ENCODE measurements at places on chromosomes 3 and 15. TPM values are rescaled to one million over a fixed set of nuclear protein-coding genes. Genes with fewer than 3 reads are reported as not detected.

- peak; percentile 89 for DNase-seq
Measured at GRCh38 chr3:184248454-184249411, at the start of gene ALG3. Gene ALG3 (minus strand): TSS chr3:184248962. CDS start chr3:184248940, 22 bp downstream.

GRCh38 chr3:126417981-126418530 is 23.3 kb downstream of the CFAP100 start:
- no peak for DNase-seq

- DNase-seq, result no peak
Measured at GRCh38 chr3:183202004-183202722, 39.6 kb upstream of the LAMP3 start.

DNA sequence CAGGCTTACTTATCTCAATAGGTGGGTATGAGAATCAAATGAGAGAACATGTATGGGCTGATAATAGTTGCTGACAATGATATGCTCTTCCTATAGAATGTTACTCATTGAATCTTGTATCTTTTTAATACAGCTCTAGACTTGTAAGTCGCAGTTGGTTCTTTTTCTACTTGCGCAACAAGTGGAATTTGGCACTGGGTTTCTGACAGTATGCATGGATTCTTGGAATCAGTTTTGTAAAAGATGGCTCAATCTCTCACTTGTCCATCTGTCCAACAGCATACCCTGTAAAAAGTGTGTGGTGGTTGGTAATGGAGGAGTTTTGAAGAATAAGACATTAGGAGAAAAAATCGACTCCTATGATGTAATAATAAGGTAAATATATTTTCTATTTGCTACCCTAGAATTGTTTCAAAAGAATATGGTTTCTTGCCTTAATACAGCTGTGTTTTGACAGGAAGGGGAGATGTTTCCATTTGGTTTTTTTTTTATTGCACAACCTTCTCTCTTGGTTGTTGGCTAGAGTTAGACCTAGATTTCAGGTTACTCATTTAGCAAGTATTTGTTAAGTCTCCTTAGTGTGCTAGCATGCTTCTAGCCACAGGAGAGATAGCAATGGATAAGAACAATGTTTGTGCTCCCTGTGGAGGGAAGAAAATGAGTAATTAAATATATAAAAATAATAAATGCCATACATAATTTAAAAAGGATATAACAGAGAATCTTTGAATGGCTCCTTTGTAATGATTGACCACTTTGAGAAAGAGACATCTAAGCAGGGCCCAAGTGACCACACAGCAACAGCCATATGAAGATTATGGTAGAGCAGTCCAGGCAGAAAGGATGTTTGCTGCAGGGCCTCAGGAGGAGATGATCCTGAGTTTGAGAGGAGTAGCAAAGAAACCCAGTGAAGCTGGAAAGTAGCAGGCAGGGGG is 21.8 kb downstream of the ST3GAL6 start:
- DNase-seq, result no peak

- DNase-seq, result no peak
Measured at GRCh38 chr3:9185046-9185445, 64.4 kb downstream of the SRGAP3 start.

DNA sequence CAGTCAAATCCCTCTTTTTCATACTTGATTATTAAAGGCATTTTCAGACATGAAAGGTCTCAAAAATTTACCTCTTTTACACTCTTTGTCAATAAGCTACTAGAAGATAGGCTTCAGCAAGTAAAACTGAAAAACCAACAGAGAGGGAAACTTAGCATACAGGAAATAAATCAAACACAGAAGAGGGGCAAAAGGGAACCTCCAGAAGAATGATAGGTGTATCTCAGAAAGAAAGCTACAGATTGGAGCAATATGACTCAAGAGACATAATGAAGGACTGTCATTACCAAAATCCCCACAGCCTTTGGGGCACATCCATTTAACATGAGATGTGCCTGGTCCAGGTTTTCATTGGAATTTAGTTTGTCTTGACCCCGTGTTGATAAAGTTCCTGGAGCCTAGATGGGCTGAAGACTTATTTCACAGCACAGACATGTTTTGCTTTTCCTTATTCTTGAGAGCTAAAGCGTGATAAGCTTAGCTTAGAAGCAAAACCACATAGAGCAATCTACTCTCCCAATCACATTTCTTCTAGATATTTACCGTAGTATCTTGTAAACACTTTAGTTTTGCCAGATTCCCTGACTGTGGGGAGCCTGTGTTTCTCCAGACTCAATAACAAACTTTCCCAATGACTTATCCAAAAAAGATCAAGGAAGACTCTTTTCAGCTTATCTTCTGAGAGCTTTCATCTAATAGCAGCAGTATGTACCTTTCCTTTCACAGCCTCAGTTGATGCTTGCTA is 11.7 kb downstream of the LRRFIP2 start:
- DNase-seq, result no peak

DNA sequence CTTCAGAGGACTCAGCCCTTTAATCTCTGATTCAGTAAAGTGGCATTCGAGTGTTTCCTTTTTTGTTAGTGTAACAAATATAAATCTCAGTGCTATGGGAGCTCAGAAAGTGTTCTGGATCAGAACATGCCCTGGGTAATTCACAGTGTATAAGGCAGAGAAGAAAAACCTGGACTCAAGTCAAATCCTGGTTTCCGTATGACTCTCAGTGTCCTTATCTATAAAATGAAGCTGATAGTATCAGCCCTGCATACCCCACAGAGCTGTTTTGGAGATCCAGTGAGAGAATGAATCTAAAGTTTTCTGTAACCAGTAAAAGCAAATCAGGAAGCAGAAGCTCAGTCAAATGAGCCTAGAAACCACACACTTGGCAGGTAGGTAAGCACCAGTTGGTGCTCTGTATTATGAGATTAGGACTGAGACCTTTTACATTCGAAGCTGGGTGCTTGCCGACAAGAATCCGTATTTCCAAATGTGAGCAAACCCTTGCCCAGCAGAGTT is 67.2 kb downstream of the IL1RAP start:
- DNase-seq, result no peak

- no peak for DNase-seq
Measured at GRCh38 chr3:76653640-76654251, 386.2 kb upstream of the ROBO2 start.

GRCh38 chr3:108159105-108159504 is 63.1 kb downstream of the IFT57 start:
- no peak for DNase-seq

- peak; percentile 44 for DNase-seq
Measured at GRCh38 chr3:53938645-53939044, 47.0 kb upstream of the SELENOK start.

GRCh38 chr3:38122712-38123290 is 14.1 kb downstream of the ACAA1 start:
- DNase-seq, result no peak

GRCh38 chr3:101119535-101119934 is 126.3 kb upstream of the ABI3BP start:
- no peak for DNase-seq

- no peak for DNase-seq
Measured at GRCh38 chr15:62941699-62942098, 100.8 kb upstream of the TPM1 start.

GRCh38 chr15:68145706-68146105 is 59.4 kb downstream of the CALML4 start:
- no peak for DNase-seq

DNA sequence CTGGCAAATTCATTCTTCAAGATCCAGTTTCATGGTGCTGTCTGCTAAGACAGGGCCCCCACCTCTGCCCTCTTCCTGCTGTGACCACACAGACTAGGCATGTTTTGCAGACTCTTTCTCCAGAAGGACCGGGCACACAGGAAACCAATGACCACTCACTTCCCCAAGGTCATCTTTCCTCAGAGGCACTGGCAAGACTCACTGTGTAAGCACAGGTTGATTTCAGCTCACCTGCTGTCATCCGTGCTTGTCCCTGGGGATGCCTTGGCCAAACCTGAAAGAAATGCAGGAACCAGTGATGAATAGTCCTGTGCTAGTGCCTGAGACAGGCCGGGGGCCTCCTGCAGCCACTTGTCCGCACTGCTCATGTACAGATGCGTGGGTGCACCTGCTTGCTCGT is 33.5 kb downstream of the ALS2CL start:
- peak; percentile 26 for DNase-seq

GRCh38 chr3:110405830-110406585 is 665.6 kb upstream of the NECTIN3 start:
- no peak for DNase-seq

DNA sequence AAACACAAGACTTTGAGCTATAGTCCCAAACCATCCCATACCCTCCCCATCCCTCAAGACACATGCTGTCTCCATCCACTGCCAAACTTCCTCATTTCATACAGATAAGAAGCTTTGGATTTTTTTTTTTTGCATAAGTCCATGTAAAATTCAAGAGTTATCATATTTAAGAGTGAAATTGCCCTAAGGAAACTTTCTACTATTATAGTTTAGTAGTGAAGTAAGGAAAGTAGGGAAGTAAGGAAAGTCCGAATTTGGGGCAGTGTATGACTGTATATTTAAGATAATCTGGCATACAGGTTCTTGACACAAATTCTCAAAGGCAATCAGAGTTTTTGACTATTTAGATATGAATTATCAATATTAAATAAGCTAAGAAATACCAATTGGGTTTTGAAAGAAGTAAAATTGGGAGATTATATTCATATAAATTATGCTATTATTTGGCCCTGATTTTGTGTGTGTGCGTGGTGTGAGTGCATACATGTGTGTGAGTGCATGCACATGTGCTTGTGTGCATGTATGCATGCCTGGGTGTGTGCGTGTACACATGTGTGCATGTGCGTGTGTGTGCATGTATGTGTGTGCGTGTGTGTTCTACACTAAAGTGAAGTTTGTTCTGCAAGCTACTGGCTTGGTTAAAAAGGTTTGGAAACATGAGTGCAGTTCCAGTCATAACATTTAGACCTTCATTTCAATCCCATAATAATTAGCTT is 83.6 kb upstream of the MBNL1 start:
- DNase-seq, result no peak

Gene DPH6
- total RNA-seq, result 42.0 TPM

Gene MOBP
- 0.13 TPM for total RNA-seq

Gene MYO1E
- total RNA-seq, result 235 TPM

Gene MCTP2
- 1.3 TPM for total RNA-seq

Gene GABRR3
- total RNA-seq, result not detected

Gene CCR5
- total RNA-seq, result not detected

Gene SLC9C1
- 0.15 TPM for total RNA-seq

Gene RBPMS2
- 185 TPM for total RNA-seq

Gene VILL
- 3.8 TPM for total RNA-seq

Gene BSN
- total RNA-seq, result 2.4 TPM

Gene ACAN
- total RNA-seq, result 0.50 TPM
